Activated CD4-positive, alpha-beta memory T cell treated with anti-CD3 and anti-CD28 coated beads for 36 hours (primary cell): ENCODE measurements at places on chromosomes 16 and 17. TPM values are rescaled to one million over a fixed set of nuclear protein-coding genes. Genes with fewer than 3 reads are reported as not detected.

MT1M gene
- not detected for total RNA-seq

- no peak for DNase-seq
These were observed 22.4 kb downstream of the C1QTNF1 start for GRCh38 chr17:79046197-79046915.

- DNase-seq, result no peak
These were observed 4.7 kb downstream of the HOXB2 start for GRCh38 chr17:48540213-48540612.

DNA sequence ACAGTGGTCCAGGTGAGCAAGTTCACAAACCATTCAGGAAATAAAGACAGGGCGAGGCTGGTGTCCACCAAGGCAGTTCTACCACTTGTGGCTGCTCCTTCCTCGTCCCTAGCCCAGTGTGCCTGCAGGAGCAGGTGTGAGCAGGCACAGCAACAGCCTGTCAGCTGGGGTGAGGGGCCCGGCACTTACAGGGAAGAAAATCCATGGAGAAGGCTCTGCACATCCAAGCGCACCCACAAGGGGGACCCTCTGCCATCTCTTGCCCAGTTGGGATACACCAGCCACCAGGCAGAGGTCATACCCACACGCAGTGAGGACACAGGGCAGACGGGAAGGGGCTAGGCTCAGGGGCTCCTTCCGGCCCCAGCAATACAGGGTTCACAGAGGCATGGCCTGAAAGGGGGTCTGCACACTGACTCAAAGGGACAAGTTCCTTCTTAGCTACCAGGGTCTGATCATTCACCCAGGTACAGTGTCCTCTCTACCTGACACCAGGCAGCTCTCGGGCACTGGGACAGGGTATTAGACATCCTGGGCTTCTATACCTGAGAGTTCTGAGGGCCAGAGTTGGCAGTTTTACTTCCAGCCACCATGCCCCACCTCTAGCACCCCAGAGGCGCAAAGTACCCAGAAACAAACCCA lies 27.0 kb downstream of the CDIP1 start:
- DNase-seq, result peak; percentile 38
